Mammary epithelial cell (primary cell): ENCODE measurements at places on chromosomes 4 and X. TPM values are rescaled to one million over a fixed set of nuclear protein-coding genes. Genes with fewer than 3 reads are reported as not detected.

DNA sequence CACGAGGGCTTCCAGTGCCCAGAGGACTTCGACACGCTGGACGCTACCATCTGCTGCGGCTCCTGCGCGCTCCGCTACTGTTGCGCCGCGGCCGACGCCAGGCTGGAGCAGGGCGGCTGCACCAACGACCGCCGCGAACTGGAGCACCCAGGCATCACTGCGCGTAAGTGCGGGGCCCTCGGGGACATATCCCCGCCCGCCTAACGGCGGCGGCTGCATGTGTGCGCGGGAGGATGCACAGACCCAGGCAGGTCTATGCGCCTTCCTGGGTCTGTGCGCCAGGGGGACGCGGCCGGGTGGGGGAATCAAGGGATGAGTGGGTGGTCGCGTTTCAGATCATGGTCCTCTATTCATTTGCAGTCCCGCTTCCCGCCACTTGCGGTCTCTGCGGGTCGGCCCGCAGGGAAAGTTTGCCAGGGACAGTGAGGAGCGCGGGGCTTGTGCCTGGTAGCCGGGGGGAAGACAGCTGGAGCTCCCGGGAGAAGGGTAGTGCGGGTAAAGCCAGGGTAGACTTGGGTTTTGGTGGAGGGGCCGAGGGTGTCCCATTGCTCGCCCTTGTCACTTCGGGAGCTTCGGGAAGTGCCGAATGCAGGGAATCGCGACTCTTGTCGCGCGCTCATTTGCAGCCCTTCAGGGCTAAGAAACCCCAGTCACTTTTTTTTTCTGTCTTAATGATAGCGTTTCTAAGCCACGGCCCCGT is 1.0 kb downstream of the SHISA3 start:
- DNase-seq, result no peak

DNA sequence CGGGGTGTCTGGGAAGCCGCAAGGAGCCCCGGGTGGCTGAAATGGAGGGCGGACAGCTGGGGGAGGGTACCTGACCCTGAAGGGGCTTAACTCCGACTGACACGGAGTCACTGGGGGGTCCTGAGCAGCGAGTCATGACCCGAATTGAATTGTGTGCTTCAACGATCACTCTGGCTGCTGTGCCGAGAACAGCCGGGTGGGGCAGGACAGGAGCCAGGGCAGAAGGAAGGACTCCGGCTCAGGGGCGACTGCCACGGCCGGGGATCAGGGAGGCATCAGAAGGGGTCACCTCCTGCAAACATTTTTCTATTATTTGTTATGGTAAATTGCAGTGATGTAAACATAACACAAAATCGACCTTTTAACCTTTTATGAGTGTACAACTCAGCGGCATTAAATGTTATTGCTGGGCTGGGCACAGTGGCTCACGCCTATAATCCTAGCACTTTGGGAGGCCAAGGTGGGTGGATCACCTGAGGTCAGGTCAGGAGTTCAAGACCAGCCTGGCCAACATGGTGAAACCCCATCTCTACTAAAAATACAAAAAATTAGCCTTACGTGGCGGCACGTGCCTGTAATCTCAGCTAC is 21.6 kb downstream of the ZFYVE28 start:
- no peak for DNase-seq

GRCh38 chrX:121641560-121641959 is 594.1 kb downstream of the GLUD2 start:
- DNase-seq, result peak; percentile 53

GRCh38 chrX:24232796-24233195 is 81.1 kb downstream of the SUPT20HL2 start:
- no peak for DNase-seq

GRCh38 chr4:78721747-78722146 is 54.4 kb upstream of the BMP2K start:
- DNase-seq, result no peak

- DNase-seq, result no peak
Measured at GRCh38 chr4:152243206-152243605, 292.7 kb downstream of the FBXW7 start.

- DNase-seq, result peak; percentile 84
Measured at GRCh38 chrX:131792789-131793462, 230.2 kb upstream of the STK26 start.

DNA sequence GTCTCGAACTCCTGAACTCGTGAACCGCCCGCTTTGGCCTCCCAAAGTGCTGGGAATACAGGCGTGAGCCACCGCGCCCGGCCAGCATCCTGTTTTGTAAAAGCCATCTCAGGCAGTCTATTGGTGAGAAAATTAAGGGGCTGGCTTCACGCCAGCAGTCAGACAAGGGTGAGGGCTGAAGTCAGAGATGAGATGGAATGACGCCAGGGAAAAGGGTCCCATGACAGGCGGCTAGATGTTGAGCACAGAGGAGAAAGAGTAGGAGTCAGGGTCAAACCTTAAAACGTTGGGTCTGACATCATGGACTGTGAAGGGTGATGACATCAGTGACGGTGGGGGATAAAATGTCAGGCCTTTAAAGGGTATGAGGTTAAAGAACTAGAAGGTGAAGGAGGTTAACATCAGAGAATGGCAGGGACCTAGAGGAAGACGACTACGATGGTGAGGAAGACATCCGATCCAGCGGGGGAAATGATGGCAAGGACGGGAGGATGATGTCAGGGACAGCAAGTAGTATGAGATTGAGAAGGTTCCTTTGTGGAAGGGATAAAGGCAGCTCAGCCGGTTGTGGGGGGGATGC is 504 bp upstream of the RBM3 start:
- no peak for DNase-seq

GRCh38 chr4:149120331-149121022 is 678.3 kb upstream of the NR3C2 start:
- DNase-seq, result no peak

Gene SLITRK4
- polyA plus RNA-seq, result not detected

Gene LONRF3
- polyA plus RNA-seq, result 0.12 TPM

Gene PRR32
- not detected for polyA plus RNA-seq

Gene TMPRSS11A
- not detected for polyA plus RNA-seq

Gene TGIF2LX
- not detected for polyA plus RNA-seq

Gene TMEM156
- polyA plus RNA-seq, result 0.60 TPM

Gene ADAM29
- not detected for polyA plus RNA-seq

Gene MAMLD1
- polyA plus RNA-seq, result 1.9 TPM
